ENCODE measurements at places on chromosomes 4 and X.
A peak's percentile ranks its signal among the peaks of the same experiment; 100 is the strongest.

GRCh38 chr4:73259571-73260090 is 1.0 kb upstream of the ANKRD17 start:
- peak; percentile 9 for DNase-seq

DNA sequence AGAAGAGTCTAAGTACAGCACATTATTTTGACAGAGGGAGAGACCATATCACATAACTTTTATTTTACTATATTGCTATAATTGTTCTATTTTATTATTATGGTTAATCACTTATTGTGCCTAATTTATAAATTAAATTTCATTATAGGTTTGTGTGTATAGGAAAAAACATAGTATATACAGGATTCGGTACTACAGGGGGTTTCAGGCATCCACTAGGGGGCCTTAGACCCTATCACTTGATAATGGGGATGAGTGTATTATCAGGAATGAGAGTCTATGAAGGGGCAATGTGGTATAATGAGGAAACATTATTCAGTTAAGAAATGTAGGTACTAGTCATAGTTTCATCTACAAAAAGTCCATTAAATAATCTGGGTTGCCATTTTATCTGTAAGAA is 833.1 kb downstream of the C4orf33 start:
- no peak for DNase-seq

- no peak for DNase-seq
Observed at GRCh38 chr4:112509243-112510141, 6.5 kb downstream of the NEUROG2 start.

DNA sequence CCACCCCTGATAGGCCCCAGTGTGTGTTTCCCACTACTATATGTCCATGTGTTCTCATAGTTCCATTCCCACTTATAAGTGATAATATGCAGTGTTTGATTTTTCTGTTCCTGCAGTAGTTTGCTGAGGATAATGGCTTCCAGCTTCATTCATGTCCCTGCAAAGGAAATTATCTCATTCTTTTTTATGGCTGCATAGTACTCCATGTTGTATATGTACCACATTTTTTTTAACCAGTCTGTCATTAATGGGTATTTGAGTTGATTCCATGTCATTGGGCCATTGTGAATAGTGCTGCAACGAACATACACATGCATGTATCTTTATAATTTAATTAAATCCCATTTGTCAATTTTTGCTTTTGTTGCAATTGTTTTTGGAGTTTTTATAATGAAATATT is 10.3 kb upstream of the TMPRSS11A start:
- no peak for DNase-seq

GRCh38 chr4:5882947-5883346 is 9.9 kb downstream of the CRMP1 start:
- DNase-seq = no peak

GRCh38 chrX:7285765-7286164 is 137.8 kb upstream of the PUDP start:
- no peak for DNase-seq
